Peyer's patch (tissue), 4 donors: ENCODE measurements at places on chromosomes 3 and 15. TPM values are rescaled to one million over a fixed set of nuclear protein-coding genes. Genes with fewer than 3 reads are reported as not detected.
A peak's percentile ranks its signal among the peaks of the same experiment; 100 is the strongest.

Gene GRAMD1C
- total RNA-seq, result 30.7 TPM

DNA sequence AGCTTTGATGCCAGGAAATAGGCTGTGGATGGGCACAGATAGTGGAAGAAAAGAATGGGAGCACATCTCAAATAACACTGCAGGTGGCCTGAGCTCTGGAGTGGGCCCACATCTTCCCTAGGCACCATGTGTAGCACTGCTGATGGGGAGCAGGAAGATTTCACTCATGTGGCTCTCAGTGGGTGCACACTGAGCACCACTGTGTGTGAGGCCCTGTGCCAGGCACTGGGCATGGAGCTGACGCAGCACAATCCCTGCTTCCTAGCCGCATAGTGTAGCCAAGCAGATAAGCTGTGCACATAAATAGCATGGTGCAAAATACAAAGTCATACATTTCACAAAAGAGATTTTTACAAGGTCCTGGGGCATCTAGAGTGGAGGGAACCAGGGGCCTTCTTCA lies 101.6 kb downstream of the MOBP start:
- H3K4me3 ChIP-seq, result no peak overlapping the region
- no peak for DNase-seq

GRCh38 chr3:78830470-78830869 lies 937.3 kb downstream of the ROBO1 start:
- H3K4me1 ChIP-seq, result no peaks in the 10 kb centered on the region
- H3K27ac ChIP-seq, result no peak overlapping the region
- H3K4me3 ChIP-seq, result no peak overlapping the region

- no peaks in the 10 kb centered on the region for H3K27me3 ChIP-seq
- peaks cover 4% of the 10 kb centered on the region for H3K4me1 ChIP-seq
Observed at GRCh38 chr3:12884186-12884680, 42.9 kb upstream of the RPL32 start.

DNA sequence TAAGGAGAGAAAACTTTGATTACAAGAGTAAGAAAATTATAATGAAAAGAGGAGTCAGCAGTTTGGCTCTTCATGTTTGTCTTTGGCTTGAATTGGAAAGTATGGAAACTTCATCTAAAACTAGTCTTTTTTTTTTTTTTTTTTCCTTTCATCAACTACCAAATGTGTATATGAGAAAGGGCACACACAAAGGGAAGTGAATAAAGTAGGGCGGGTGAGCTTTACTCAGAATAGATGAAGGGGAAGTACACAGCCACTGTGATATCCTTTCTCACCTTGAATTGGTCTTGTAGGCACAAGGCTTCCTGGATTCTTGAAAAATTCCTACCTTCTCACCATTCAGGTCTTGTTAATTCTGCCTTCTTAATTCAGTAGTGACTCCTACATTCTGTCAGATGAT lies 652.3 kb upstream of the KCNMB2 start:
- H3K27ac ChIP-seq, result no peak overlapping the region
- H3K27me3 ChIP-seq, result no peaks in the 10 kb centered on the region
- no peak overlapping the region for H3K4me3 ChIP-seq
- no peaks in the 10 kb centered on the region for H3K36me3 ChIP-seq
- no peaks in the 10 kb centered on the region for H3K4me1 ChIP-seq

DNA sequence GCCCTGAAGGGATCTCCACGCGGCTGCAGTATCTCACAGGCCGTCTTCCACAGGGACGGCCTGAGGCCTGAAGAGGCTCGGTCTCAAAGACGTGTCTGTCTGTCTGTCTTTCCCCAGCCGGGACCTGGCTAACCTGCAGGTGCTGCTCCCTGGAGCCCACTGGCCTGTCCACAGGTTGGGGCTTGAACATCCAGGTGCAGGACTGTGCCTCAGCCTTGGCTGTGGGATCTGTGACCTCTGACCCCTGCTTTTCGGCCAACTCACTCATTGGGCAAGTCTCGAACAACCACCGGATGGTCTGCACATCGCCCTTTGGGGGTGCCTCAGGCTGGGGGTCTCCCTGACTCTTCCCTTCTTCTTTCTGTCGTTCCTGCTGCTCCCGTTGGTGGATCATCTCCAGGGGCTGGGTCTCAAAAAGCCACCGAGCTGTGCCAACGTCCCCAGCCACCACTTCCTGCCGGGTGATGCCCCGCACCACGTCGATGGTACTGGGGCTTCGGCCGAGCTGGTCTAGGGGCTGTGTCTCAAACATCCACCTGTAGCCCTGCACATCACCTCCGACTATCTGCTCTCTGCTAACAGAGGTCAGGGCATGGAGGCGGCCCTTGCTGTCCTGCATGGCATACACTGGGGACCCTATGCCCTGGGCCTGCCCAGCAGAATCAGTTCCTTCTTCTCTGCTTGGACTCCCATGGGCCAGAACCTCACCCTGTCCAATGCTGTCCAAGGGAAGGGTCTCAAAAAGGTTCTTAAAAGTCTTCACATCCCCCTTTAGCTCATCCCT lies 4.8 kb downstream of the XIRP1 start:
- DNase-seq, result peak; percentile 34
- no peak overlapping the region for H3K27ac ChIP-seq
- no peaks in the 10 kb centered on the region for H3K4me1 ChIP-seq
- no peaks in the 10 kb centered on the region for H3K27me3 ChIP-seq

- H3K36me3 ChIP-seq, result no peaks in the 10 kb centered on the region
- DNase-seq, result no peak
- H3K27ac ChIP-seq, result no peak overlapping the region
- no peaks in the 10 kb centered on the region for H3K4me1 ChIP-seq
- no peaks in the 10 kb centered on the region for H3K27me3 ChIP-seq
Observed at GRCh38 chr3:33363113-33363800, 76.9 kb downstream of the UBP1 start.

DNA sequence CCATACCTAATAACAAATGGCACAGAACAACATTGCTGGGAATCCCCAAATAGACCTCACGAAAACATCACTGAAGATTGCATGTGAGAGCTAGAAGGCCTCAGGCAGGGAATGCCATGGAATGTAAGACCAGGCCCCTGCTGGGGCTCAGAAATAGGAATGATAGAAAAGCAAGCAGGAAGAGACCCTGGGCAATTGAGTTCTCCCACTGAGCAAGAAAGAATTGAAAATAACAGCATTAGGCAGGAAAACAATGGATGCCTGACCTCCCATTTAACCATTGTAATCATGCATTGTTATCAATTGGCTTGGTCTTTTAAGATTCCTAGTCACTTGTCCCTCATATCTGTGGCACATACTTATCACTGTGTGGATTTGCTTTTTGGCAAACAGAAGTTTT lies 581.6 kb downstream of the FHIT start:
- H3K27ac ChIP-seq, result no peak overlapping the region
- H3K27me3 ChIP-seq, result no peaks in the 10 kb centered on the region
- DNase-seq, result no peak
- no peak overlapping the region for H3K4me3 ChIP-seq
- no peaks in the 10 kb centered on the region for H3K4me1 ChIP-seq

- peaks cover 71% of the 10 kb centered on the region for H3K36me3 ChIP-seq
- DNase-seq, result no peak
- H3K4me3 ChIP-seq, result no peak overlapping the region
- H3K27me3 ChIP-seq, result no peaks in the 10 kb centered on the region
Observed at GRCh38 chr3:101853982-101854381, 4.7 kb downstream of the NFKBIZ start.

Gene TRIM71
- not detected for total RNA-seq

- H3K36me3 ChIP-seq, result no peaks in the 10 kb centered on the region
- no peak overlapping the region for H3K27ac ChIP-seq
- H3K4me3 ChIP-seq, result no peak overlapping the region
Observed at GRCh38 chr15:93359425-93360131, 270.6 kb upstream of the RGMA start.

Gene XYLB
- 7.4 TPM for total RNA-seq

- no peak overlapping the region for H3K4me3 ChIP-seq
- H3K27ac ChIP-seq, result no peak overlapping the region
- peak; percentile 66 for DNase-seq
- H3K27me3 ChIP-seq, result no peaks in the 10 kb centered on the region
- no peaks in the 10 kb centered on the region for H3K36me3 ChIP-seq
Observed at GRCh38 chr15:49741712-49742111, 120.9 kb downstream of the DTWD1 start.

- DNase-seq, result peak; percentile 87
- H3K4me3 ChIP-seq, result no peak overlapping the region
- H3K36me3 ChIP-seq, result no peaks in the 10 kb centered on the region
Observed at GRCh38 chr3:49805367-49805782, 2.3 kb downstream of the INKA1 start.

DNA sequence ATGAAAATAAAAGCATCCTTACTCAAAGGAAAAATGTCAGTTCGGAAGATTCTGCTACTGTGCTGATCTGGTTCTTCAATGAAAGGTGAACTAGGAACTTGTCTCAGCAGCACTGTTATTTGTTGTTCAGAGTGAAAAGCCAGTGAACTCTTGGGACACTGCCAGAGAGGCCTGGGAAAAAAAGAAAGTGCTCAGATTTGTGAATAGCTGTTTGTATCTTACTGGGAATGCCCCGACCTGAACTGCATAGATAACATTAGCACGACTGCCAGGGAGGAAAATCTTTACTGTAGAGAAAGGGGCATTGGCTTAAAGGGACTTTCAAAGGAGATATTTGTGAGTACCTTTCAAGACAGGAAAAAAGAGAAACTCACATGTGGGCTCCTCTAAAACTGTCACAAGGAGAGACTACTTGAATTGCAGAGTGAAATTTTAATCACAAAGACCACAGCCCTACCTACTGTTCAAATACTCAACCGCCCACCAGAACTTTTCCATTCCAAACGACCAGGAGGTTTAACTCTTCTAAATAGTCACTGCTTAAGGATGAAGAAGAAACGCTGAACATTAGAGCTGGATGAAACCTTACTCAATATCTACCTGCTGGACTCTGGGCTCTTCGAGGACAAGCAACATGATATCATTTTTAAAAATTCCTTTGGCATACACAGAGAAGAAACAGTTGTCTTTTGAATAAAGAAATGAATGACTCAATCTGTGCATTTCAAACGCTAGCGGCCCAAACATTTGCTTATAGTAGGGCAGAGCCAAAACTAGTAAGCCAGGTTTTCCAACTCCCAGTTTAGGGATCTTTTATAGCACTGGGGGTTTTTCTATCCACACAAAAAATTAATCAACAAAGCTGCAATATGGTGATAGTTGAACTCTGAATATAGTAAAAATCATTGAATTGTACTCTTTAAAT lies 13.4 kb downstream of the TAMM41 start:
- H3K27me3 ChIP-seq, result no peaks in the 10 kb centered on the region
- H3K4me3 ChIP-seq, result no peak overlapping the region
- H3K36me3 ChIP-seq, result peaks cover 3% of the 10 kb centered on the region
- H3K4me1 ChIP-seq, result no peaks in the 10 kb centered on the region
- DNase-seq, result no peak
- no peak overlapping the region for H3K27ac ChIP-seq

GRCh38 chr3:33717616-33717865 lies 513 bp downstream of the CLASP2 start:
- no peaks in the 10 kb centered on the region for H3K27me3 ChIP-seq
- H3K4me1 ChIP-seq, result peaks cover 8% of the 10 kb centered on the region
- peak overlapping the region; percentile 87 for H3K4me3 ChIP-seq
- peak; percentile 62 for DNase-seq
- H3K36me3 ChIP-seq, result no peaks in the 10 kb centered on the region

DNA sequence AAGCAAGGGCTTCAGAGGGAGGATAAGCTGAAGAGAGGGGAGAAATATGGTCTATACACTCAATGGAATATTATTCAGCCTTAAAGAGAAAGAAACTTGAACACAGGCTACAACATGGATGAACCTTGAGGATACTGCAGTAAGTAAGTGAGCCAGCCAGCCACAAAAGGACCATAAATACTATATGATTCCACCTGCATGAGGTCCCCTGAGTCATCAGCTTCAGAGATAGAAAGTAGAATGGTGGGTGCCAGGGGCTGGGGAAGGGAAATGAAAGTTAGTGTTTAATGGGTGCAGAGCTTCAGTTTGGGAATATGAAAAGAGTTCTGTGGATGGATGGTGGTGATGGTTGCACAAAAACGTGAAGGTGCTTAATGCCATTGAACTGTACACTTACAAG lies 68.4 kb upstream of the SEC13 start:
- H3K27me3 ChIP-seq, result no peaks in the 10 kb centered on the region
- peak; percentile 43 for DNase-seq
- H3K27ac ChIP-seq, result no peak overlapping the region
- no peak overlapping the region for H3K4me3 ChIP-seq
- H3K36me3 ChIP-seq, result no peaks in the 10 kb centered on the region
- H3K4me1 ChIP-seq, result no peaks in the 10 kb centered on the region

Gene TERC
- 66.7 TPM for total RNA-seq

DNA sequence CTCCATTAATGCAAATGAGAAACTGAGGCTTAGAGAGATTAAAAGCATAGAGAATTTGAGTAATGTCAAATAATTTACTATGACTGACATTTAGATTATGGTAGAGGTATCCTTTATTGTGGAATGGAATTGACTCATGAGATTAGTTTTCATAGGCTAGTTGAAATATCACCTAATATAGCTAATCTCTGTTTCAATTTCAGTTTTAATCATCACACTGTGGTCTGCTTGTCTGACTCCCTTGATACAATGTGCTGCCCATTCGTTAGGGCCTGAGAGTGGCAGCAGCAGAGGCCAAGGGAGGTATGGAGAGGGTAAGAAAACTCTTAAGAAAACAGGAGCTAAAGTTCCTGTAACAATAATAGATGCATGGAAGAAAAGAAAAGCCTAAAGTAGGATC lies 13.2 kb upstream of the ZBTB20 start:
- DNase-seq, result no peak
- no peaks in the 10 kb centered on the region for H3K27me3 ChIP-seq
- no peaks in the 10 kb centered on the region for H3K4me1 ChIP-seq
- H3K27ac ChIP-seq, result no peak overlapping the region

DNA sequence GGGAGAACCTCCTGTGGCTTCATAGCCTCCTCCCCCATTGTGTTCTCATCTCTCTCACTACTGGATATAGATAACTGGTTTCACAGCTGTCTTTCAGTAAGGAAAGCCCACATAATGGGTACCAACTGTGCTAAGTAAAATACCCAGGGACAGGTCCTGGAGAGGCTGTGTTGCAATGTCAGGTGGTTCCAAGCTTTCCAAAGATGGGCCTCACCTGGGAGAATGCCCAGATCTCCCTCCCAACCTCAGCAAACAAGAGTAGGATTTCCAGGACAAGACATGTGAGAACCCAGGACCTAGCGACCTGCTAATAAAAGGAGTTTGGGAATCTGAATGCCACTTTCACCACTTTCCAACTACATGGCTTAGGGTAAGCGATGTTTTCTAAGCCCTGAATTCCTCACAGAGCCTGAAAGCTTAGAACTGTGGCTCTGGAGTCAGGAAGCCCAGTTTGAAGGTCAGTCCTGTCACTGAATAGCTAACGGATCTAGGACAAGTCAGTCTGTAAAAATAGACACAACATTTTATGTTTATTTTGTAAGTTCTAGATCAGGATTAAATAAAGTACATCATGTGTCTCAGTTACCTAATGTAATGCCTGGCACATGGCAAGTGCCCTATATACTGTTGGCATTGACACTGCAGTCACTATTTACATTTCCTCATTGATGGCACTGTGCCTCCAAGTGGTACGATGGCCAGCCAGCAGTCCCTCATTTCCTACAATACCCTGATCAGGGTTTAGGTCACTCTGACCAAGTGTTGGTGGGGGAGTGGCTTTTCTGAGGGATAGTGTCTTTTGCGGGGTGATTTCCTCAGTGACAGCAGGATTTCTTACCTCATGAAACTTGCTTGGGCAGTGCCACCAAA lies 11.9 kb downstream of the CERS3 start:
- H3K36me3 ChIP-seq, result no peaks in the 10 kb centered on the region
- H3K4me1 ChIP-seq, result no peaks in the 10 kb centered on the region
- H3K4me3 ChIP-seq, result no peak overlapping the region
- no peaks in the 10 kb centered on the region for H3K27me3 ChIP-seq
- DNase-seq, result no peak

Gene KBTBD13
- total RNA-seq, result not detected

- no peaks in the 10 kb centered on the region for H3K27me3 ChIP-seq
- no peaks in the 10 kb centered on the region for H3K4me1 ChIP-seq
- H3K4me3 ChIP-seq, result no peak overlapping the region
- H3K36me3 ChIP-seq, result no peaks in the 10 kb centered on the region
- DNase-seq, result no peak
- no peak overlapping the region for H3K27ac ChIP-seq
Observed at GRCh38 chr3:143255739-143256138, 136.2 kb downstream of the CHST2 start.
